Kidney epithelial cell (primary cell): ENCODE measurements at places on chromosomes 7 and 10.

GRCh38 chr10:86968994-86969355 is 693 bp downstream of the ADIRF start:
- DNase-seq: no peak

GRCh38 chr7:33107136-33108066 is 1.8 kb downstream of the RP9 start:
- no peak for DNase-seq

- no peak for DNase-seq
Measured at GRCh38 chr7:133549633-133550032, 296.8 kb downstream of the EXOC4 start.

- no peak for DNase-seq
Measured at GRCh38 chr7:42014625-42015618, 222.1 kb downstream of the GLI3 start.

DNA sequence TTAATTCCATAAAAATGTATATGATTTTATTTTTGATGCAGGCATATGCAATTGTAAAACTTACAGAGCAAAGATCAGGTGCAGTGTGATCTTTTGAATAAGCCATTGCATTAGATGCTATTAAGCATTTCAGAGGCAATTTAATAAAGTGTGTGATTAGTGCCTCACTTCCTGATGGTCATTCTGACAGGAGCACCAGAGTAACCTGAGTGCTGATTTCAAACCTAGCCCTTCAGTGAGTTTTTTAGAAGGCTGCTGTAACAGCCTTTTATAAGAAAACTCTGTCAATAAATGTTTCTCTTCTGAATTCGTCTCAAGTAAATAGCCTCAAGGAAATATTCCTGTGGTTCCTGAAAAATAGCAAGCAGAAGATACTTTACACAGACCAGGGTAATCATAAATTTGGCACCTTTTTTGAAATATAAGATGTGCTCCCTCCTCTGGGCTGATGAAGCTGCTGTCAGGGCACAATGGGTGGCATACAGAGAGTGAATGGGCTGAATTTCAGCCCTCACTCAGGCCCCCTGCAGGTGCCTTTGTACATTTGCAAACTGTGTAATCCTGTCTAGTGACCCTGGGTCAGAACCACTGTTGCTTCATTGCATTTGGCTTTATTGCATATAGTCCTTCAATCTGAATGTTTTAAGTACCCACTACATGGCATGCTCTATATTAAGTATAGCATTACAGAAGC is 193.7 kb upstream of the CSTF2T start:
- no peak for DNase-seq

DNA sequence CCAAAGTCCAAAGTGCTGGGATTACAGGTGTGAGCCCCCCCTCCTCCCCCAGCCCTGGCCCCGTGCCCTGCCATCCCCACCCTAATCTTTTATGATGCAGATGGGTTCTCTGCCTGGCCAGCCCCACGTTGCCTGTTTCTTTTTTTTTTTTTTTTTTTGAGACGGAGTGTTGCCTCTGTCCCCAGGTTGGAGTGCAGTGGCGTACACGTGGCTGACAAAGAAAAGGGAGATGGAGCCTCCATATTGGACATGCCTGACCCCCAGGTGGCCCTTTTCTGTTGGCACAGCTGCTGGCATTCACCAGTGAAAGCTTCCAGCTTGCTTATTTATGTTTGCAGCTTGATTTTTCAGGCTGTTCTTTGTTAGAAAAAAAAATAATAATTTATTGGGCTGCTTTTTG is 235.3 kb downstream of the CCDC3 start:
- DNase-seq: no peak

- no peak for DNase-seq
Measured at GRCh38 chr7:29343399-29343798, 148.8 kb downstream of the CHN2 start.

DNA sequence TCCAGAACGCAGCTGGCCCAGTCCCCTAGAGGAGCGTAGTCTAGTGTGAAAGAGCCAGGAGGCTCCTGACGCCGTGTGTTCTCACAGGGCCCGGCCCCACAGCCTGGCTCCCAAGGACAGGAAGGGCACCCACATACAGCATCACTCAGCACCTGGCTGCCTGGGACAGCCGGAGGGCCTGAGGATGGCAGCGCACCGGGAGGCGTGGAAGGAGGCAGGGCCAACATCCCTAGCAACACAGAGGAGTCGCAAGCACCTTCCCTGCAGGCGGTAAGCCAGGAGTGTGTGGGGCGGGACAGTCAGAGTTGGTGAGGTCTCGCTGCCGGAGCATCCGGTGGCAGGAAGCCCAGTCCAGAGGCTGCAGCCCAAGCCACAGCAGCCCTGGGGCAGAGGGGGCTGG is 125.8 kb downstream of the MAD1L1 start:
- DNase-seq: no peak

DNA sequence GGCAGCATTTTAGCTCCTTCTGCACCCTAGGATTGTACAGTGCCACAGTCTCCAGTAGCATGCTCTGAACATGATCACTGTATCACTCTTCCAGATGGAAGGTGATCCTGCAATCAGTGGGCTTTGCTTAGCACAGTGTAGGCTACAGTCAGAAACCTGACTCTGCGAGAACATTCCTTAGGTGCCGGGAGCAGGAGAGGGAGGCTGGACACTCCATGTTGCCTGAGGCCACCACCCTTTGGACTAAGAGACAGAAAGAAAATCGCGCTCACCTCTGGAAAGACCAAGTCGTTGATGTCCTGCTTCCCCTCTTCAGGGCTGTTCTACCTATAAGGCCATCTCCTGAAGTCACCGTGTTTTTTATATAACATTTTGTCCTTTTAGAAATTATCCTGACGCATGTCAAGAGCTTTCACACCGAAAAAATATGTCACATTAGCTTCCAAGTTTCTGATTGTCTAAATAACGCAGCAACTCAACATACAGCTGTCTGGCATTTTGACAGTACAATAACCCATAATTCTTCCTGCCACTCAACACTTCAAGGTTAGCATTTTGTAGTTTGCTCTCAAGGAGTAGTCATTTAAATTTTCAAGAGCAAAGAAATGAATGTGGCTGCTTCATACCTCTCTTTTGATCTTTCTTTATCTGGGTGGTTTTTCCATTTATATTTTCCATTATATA is 563.1 kb downstream of the LRMDA start:
- no peak for DNase-seq

- no peak for DNase-seq
Measured at GRCh38 chr10:75403939-75404814, 2.6 kb upstream of the ZNF503 start.

DNA sequence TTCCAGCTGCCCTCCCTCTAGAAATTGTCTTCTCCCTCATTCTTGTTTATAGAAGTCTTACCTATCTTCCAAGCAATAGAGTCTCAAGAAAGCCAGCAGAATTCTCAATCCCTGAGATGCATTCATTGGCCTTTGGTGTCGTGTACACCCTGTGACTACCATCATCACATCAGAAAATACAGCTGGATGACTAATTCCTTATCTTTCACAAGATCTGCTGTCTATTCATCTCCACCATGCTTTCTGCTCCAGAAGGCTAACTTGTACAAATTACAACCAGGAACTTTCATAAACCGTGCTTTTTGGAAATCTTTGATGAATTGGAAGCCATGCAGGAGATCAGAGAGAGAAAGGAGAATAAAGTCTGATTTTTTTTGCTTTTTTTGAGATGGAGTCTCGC is 1062.9 kb upstream of the GHITM start:
- no peak for DNase-seq
